Activated T-cell treated with anti-CD3 and anti-CD28 coated beads, Interleukin-2, amount 50 U/mL, for 72 hours (primary cell): ENCODE measurements at places on chromosomes 1 and 21. TPM values are rescaled to one million over a fixed set of nuclear protein-coding genes. Genes with fewer than 3 reads are reported as not detected.

- peaks cover 6% of the 10 kb centered on the region for H3K4me1 ChIP-seq
- H3K4me3 ChIP-seq, result no peak overlapping the region
- peaks cover 2% of the 10 kb centered on the region for H3K36me3 ChIP-seq
Observed at GRCh38 chr1:21510113-21510493, 880 bp downstream of the ALPL start.

DNA sequence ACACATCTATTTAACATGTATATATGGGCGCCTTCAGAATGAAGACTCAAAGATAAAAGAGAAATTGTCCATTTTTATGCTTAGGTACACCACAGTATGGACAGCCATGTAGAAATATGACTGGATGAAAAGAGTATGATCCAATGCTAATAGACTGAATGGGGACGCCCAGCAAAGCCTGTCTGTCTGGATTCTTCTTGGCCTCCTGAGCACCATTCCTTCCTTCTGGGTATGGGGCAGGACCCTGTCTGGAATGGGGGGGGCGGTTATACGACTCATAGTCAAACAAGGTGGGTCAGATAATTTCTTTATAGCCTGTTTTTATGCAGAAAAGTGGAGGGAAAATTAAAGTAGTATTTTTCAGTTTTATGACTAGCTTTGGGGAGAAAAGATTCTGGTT, 81.2 kb upstream of the ABCD3 start:
- no peaks in the 10 kb centered on the region for H3K36me3 ChIP-seq
- no peak for DNase-seq
- peaks cover 36% of the 10 kb centered on the region for H3K4me1 ChIP-seq
- H3K27me3 ChIP-seq, result peaks cover 12% of the 10 kb centered on the region

Gene ZCCHC17
- total RNA-seq, result 27.3 TPM

DNA sequence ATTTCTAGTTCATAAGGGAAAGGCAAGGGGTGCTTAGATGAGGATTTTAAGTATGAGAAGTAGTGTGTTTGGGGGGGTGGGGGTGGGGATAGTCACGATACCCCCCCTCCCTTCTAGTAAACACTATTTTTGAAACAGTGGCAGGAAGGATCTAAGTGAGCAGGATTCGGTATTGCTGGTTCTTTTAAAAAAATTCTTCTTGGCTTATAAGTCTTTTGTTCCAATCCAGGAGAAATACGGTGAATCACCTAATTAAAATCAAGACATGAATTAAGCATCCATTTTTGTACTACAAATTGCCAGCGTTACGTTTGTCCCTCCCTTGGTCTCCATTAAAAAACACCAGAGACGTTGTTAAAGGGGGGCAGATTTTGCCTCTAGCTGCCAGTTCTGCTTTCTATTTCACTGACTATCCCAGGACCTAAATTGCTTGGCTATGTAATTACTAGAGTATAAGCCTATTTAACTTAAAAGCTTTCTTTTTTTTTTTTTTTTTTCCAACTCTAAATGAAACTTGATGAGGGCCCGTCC, 911 bp downstream of the LMO4 start:
- peaks cover 33% of the 10 kb centered on the region for H3K27me3 ChIP-seq
- H3K4me1 ChIP-seq, result peaks cover 56% of the 10 kb centered on the region

- DNase-seq, result no peak
- H3K27ac ChIP-seq, result no peak overlapping the region
- H3K27me3 ChIP-seq, result peaks cover 12% of the 10 kb centered on the region
- no peak overlapping the region for H3K4me3 ChIP-seq
- no peaks in the 10 kb centered on the region for H3K4me1 ChIP-seq
- no peaks in the 10 kb centered on the region for H3K36me3 ChIP-seq
Observed at GRCh38 chr1:165290148-165290547, 66.4 kb downstream of the LMX1A start.

Gene RGS13
- total RNA-seq, result not detected

Gene DCST2
- 1.4 TPM for total RNA-seq
